Epithelial cell of prostate (primary cell): ENCODE measurements at places on chromosomes 5 and 9.

DNA sequence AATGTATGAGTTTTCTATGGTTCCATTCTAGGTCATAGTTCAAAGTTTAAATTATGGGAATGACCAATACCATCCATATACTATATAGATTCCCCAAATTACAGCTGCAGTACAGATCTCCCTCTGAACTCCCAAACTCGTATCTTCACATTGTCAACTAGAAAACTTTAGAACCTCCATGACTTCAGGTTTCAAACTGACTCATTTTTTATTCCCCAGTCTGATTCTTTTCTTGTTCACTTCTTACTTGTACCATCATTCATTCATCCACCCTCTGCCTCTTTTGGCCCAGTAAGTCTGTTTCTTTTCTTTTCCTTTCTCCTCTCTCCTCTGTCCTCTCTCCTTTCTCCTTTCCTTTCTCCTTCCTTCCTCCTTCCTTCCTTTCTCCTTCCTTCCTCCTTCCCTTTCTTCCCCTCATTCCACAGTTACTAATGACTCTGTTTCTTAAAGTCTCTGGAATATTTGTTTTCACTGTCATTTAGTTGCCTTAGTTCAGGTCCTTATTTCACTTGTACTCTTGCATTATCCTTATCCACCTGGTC, 30.5 kb downstream of the RAD23B start:
- DNase-seq: no peak

GRCh38 chr9:77512876-77513275, 135.2 kb downstream of the GNA14 start:
- DNase-seq: no peak

- DNase-seq: no peak
These were observed 92.5 kb downstream of the IRX2 start for GRCh38 chr5:2658881-2659470.

- DNase-seq: no peak
These were observed 58.0 kb downstream of the RCL1 start for GRCh38 chr9:4850603-4851310.

DNA sequence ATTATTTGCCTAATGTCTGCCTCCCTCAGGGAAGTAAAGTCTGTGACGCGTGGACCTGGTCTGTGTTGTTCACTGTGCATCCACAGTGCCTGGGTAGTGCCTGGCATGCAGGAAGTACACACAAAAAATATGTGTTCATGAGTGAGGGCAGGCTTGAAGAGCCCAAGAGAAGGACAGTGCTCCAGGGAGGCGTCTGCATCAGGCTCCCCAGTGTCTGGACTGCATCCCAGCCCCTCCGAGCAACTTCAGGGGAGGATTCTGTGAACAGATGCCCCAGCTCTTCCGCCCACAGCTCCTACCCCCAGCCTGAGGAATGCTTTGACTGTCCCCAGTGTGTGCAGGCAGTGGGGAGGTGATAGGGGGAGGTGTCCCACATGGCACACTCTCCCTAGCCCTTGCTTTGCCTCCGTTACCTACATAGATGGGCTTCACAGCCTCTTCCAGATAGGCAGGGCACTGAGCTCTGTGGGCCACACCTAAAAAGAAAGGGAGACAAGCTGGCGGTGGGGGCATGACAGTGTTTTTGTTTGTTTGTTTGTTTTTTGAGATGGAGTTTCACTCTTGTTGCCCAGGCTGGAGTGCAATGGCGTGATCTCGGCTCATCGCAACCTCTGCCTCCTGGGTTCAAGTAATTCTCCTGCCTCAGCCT, 25.4 kb downstream of the IRF1 start:
- no peak for DNase-seq

- DNase-seq: peak; percentile 34
These were observed 376.9 kb downstream of the SEMA5A start for GRCh38 chr5:9168791-9169556.

GRCh38 chr5:67222243-67223025, 25.8 kb upstream of the CD180 start:
- no peak for DNase-seq

DNA sequence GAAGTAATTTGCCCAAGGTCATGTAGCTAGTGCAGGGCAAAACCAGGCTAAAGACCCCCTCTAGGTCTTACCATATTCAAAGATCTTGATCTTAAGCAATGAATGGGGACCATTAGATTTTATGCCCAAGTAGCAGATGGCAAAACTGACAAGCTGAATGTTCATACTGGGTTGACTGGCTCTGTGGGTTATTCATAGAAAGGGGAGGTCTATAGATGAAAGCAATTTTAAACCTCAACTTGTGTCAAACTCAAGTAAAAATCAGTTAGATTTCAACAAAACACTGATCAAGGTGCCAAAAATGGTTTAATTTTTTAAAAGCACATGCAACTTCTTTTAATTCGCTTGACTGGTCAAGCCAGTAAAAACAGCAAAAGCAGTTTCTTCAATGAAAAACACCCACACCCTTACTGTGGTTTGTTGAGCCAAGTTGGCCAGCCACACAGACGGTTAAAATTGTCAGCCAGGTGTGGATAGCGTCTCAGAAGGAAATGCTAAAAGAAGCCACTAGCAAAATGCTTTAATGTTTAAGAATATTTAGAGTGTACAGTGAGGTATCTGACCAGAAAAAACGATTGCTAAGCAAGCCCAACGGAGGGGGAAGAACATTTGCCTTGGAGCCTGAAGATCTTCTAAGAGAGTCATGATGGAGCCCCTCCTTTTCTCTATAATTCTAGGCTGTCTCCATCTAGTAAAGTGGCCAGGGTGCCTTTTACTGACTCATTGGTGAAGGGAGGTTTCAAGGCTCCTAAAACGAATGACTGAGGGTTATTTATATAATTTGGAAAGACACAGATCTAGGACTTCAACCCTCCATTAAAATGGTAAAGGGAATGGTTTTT, 539.6 kb upstream of the CLINT1 start:
- DNase-seq: no peak

GRCh38 chr5:158170060-158170459, 311.1 kb upstream of the CLINT1 start:
- no peak for DNase-seq

GRCh38 chr5:154776167-154776566, 21.0 kb downstream of the LARP1 start:
- DNase-seq: no peak

- DNase-seq: no peak
These were observed 243.3 kb upstream of the ANKRD55 start for GRCh38 chr5:56476487-56476856.

DNA sequence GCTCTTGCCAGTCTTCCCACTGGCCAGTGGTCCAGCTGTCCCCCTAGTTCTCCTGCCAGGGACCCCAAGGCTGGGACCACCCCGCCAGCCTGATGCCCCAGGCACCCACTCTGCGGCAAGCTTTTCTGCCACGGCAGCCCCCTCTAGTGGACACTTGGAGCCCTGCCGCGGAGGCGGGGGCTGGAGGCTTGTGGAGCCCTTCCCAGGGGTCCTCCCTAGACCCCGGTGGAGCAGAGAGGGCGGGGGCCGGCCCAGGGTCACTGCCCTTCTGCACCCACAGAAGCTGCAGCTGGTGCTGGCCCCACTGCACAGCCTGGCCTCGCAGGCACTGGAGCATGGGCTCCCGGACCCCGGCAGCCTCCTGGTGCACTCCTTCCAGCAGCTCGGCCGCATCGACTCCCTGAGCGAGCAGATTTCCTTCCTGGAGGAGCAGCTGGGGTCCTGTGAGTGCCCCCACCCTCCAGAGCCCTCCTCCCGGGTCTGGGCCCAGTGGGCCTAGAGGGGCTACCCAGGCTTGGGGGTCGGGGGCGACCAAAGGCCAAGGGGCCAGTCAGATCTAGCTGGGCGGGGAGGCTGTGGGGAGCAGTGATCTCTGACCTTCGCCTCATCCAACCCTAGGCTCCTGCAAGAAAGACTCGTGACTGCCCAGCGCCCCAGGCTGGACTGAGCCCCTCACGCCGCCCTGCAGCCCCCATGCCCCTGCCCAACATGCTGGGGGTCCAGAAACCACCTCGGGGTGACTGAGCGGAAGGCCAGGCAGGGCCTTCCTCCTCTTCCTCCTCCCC, 9.1 kb downstream of the EGFL7 start:
- no peak for DNase-seq

GRCh38 chr9:114288193-114289091, 34.5 kb upstream of the ORM1 start:
- no peak for DNase-seq

- no peak for DNase-seq
These were observed 4.9 kb downstream of the FBP2 start for GRCh38 chr9:94588681-94589080.

GRCh38 chr5:138565100-138565821, 9.9 kb downstream of the HSPA9 start:
- no peak for DNase-seq

GRCh38 chr9:125493384-125493783, 213.6 kb downstream of the MAPKAP1 start:
- no peak for DNase-seq

GRCh38 chr9:135437259-135437658, 42.3 kb upstream of the PPP1R26 start:
- no peak for DNase-seq

DNA sequence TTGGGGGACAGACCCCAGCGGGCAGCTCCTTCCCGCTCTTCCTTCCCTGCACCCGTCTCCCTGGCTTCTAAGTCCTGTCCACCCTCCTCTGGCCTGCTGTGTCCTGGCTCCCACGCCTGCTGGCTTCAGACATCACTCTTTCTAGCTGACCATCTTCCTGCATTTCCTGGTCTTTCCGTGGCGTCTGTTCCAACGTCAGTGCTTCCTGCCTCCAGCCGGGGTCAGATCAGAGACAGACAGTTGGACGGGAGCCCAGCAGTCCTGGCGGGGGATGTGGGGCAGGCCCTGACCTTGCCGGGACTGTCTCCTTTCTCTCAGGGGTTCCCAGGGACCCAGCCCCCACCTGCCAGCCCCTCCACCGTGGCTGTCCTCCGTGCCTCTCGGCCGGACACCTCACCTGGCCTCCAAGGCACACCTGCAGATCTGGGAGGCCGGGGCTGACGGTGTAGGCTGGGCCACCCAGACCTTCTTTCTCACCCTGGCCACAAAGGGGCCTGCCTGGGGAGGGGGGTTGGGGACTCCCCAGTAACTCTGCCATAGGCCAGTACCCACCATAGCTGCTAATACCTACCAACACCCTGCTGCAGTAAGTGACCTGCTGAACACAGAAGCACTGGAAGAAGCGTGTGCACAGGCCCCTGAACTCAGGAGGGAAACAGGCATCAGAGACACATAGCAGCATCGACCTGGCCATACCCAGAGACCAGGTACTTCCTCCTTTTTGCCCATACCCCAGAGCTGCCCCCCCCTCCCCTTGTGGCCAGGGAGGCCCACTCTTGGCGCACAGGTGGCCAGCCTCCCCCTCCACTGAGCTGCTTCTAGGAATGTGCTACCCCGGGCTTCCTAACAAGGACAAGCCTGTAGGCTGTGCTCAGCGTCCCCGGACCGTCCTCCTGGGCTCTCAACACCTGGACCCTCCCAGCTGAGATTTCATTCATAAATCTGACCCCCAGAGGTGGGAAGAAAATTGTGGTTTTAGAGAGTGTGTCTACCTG, 5.1 kb downstream of the NRARP start:
- no peak for DNase-seq

DNA sequence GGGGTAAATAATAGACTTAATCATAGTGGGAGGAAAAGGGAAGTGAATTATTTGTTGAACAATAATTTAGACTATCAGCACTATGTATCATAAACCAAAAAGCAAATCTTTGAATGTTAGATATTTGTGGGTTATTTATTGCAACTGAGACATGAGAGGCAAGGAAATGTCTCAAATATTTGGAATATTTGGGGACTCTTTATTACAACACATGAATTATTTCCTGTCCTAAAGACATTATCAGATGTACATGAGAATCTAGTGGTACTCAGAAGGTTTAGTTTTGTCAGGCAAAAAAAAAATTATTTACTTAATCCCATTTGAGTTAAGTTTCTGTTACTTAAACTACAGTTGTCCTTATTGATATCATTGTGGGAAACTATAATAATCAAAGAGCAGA, 91.1 kb downstream of the TLR4 start:
- no peak for DNase-seq

- DNase-seq: no peak
These were observed 449.5 kb upstream of the TRPC7 start for GRCh38 chr5:136814619-136815378.

DNA sequence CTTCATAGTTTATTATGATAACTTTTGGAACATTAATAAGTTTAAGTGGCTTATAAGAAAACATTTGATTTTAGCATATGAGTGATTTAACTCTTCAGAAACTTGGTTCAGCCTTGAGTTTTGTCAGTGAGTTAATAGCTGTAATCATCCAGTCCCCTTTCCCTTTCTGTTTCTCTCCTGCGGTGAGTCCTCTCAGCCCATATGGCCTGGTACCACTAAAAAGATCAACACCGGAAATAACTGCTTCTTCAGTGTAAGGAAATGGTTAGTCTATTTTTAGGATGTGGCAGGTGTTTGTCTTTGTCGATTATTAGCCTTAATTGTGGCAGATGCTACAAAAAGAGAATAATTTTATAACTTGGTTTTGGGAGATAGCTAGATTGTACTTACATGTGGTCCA, 120.2 kb upstream of the GRHPR start:
- DNase-seq: no peak

DNA sequence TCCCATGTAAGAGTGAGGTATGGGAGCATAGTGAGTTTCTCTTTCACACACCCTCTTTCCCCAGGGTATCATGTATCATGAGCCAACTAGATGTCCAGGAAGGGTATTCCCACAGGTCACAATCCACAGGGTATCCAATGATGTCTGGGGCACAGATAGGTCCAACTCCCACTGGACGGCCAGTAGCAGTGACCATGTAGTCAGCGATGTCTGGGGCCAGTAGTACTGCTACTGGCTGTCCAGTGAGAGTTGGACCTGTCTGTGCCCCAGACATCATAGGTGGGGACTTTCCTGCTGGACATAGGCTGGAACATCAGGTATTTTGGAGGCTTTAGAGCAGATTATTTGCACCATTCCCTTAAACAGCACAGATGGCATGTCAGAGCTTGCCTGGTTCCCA, 352.6 kb upstream of the SGCD start:
- DNase-seq: no peak

- peak; percentile 20 for DNase-seq
These were observed 2.2 kb upstream of the S1PR3 start for GRCh38 chr9:88988796-88989641.

DNA sequence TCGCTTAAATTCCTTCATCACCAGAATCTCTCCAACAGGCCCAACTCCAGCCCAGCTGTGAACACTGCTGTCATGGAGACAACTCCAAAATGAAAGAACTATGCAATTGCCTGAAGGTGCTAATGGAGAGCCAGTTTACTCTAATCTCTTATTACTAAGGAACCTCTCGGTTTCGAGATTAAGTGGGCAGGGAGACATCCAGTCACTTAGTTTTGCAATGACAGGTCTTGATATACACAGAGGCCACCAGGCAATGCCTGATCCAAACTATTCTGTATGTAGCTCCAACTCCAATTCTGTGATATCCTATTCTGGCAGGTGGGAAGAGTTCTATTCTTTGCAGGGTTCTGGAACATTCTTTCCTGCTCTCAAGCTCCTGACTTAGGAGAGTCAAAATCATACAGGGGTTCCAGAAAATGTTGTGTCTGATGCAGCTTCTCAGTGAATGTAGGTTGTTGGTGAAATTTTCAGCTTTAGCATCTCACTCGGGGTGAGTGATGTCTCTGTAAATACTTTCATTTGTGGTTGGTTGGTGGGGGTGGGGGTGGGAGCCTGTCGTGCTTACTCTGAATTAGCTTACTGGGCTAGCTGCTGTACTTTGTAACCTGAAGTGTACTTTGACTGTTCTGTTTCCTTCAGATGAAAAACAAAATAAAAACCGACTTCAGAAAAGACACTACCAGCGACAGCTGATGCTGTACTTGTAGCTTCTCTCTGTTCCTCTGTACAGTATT, 170.9 kb downstream of the PALM2AKAP2 start:
- no peak for DNase-seq

GRCh38 chr9:120764476-120764875, 28.7 kb downstream of the FBXW2 start:
- no peak for DNase-seq
